ENCODE measurements at places on chromosomes 12 and 14. TPM values are rescaled to one million over a fixed set of nuclear protein-coding genes. Genes with fewer than 3 reads are reported as not detected.

The MYO1A gene
- total RNA-seq = 0.33 TPM

The CLEC2A gene
- total RNA-seq = not detected

The KRT84 gene
- not detected for total RNA-seq

The KCNH5 gene
- total RNA-seq = not detected

The ARHGAP5 gene
- total RNA-seq = 51.8 TPM

The LBHD2 gene
- total RNA-seq = not detected

The PLEK2 gene
- total RNA-seq = 19.4 TPM

The CABP1 gene
- total RNA-seq = 0.21 TPM

The FKBP3 gene
- total RNA-seq = 125 TPM

All from A549 treated with GW870086 at 1 μM for 4 hours (cell line).